Hair follicle dermal papilla cell (primary cell): ENCODE measurements at places on chromosomes 4 and X. TPM values are rescaled to one million over a fixed set of nuclear protein-coding genes. Genes with fewer than 3 reads are reported as not detected.

The ZNF630 gene
- 1.5 and 2.1 TPM in 2 replicates for total RNA-seq

The C4orf54 gene
- total RNA-seq = under 0.01 TPM in 1 of 2 replicates, not detected in the other

The DUX4 gene
- not detected in 2 replicates for total RNA-seq

The ZFP42 gene
- total RNA-seq = not detected in 2 replicates

The TENT5D gene
- not detected in 2 replicates for total RNA-seq

The SUPT20HL2 gene
- not detected in 2 replicates for total RNA-seq

The HTT gene
- 37.4 and 43.0 TPM in 2 replicates for total RNA-seq

The CYTL1 gene
- 12.8 TPM in 1 of 2 replicates, not detected in the other for total RNA-seq

The SLC25A5 gene
- total RNA-seq = 96.2 and 131 TPM in 2 replicates

The TEX13C gene
- total RNA-seq = not detected in 2 replicates

The SLC26A1 gene
- 0.16 and 0.36 TPM in 2 replicates for total RNA-seq

The GPR34 gene
- total RNA-seq = not detected in 2 replicates

The ENPP6 gene
- total RNA-seq = not detected in 2 replicates

The TLR10 gene
- total RNA-seq = not detected in 2 replicates

The PCDH18 gene
- 382 and 492 TPM in 2 replicates for total RNA-seq

The NAP1L2 gene
- total RNA-seq = under 0.01 and 0.24 TPM in 2 replicates

The FREM3 gene
- total RNA-seq = under 0.01 TPM in 1 of 2 replicates, not detected in the other

The MAGEA8 gene
- not detected in 2 replicates for total RNA-seq

The RPA4 gene
- 1.1 TPM in 2 replicates for total RNA-seq

The PNMA6F gene
- total RNA-seq = not detected in 2 replicates

The CD38 gene
- not detected in 2 replicates for total RNA-seq

The SLC2A9 gene
- 1.2 and 1.6 TPM in 2 replicates for total RNA-seq

The SCML1 gene
- total RNA-seq = 11.2 and 11.7 TPM in 2 replicates

The ERVMER34-1 gene
- total RNA-seq = 0.12 and 0.16 TPM in 2 replicates

The FABP2 gene
- total RNA-seq = not detected in 2 replicates

The CLDN22 gene
- total RNA-seq = under 0.01 TPM in 2 replicates

The CBR4 gene
- 10.1 and 11.1 TPM in 2 replicates for total RNA-seq

The HPRT1 gene
- total RNA-seq = 6.8 and 7.6 TPM in 2 replicates

The RNF175 gene
- total RNA-seq = 0.61 and 3.7 TPM in 2 replicates

The POU4F2 gene
- total RNA-seq = not detected in 2 replicates

The UBE2K gene
- 18.2 and 20.6 TPM in 2 replicates for total RNA-seq

The SMIM10 gene
- 2.8 and 3.6 TPM in 2 replicates for total RNA-seq

The CSTF2 gene
- total RNA-seq = 8.9 and 9.7 TPM in 2 replicates

The KLHL4 gene
- total RNA-seq = under 0.01 TPM in 2 replicates
